Stimulated activated CD4-positive, alpha-beta T cell treated with anti-CD3 and anti-CD28 coated beads, Interleukin-2, amount 100 ng/mL, for 48 hours (primary cell): ENCODE measurements at places on chromosomes 6 and 20.

DNA sequence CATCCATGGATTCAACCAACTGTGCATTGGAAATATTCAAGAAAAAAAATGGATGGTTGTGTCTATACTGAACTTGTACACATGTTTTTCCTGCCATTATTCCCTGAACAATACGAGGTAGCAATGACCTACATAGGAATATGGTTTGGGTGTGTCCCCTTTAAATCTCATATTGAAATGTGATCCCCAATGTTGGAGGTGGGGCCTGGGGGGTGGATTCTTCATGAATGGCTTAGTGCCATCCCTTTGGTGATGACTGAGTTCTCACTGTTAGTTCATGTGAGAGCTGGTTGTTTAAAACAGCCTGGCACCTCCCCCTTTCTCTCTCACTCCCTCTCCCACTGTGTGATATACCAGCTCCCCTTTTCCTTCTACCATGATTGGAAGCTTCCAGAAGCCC lies 139.8 kb upstream of the BACH2 start:
- DNase-seq = no peak

- DNase-seq = no peak
These were observed 24.6 kb downstream of the DSTN start for GRCh38 chr20:17594443-17594842.

GRCh38 chr20:31425797-31426196 lies 14.6 kb upstream of the DEFB123 start:
- no peak for DNase-seq

DNA sequence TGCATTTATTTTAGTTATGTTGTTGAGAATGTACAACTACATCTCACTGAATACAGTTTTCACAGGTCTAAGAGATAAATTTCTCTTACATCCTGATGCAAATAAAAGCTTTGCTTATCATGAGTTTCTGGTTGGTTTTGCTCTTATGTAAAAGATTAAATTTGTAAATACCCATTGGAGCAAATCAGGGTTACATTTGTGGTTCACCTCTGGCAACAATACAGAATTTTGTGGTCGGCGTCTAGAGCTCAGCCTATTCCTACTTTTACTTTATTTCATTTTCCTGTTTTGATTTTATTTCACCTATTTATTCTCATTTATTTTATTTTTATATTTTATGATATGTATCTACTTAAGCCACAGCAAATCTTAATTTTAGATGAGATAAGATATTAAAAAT lies 271.9 kb upstream of the MARCKS start:
- DNase-seq = no peak

DNA sequence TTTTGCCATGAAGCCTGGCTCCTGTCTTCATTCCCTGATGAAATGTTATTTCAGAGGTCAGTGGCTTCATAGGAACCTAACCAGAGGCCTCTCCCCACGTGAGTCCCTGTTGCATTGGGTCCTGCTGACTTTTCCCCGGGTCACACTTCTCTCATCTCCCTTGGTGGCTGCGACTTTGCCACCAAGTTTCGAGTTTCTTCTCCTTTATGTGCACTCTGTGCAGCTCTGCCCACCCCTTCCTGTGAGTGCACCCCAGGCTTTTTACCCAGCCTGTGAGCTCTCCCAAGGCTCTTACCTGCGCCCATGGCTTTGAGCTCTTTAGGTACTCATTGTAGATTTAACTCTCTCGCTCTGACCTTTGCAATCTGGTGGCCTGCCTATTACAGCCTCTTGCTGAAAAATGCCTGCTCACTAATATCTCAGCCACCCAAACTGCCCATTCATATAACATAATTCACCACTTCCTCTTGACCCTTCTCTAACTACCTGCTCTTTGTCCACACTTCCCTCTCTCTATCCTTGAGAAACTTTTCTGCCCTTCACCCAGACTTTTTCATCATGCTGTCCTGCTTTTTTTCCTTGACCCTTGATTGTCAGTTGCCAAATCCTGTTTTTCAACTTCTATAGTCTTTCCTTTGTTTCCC lies 105.9 kb downstream of the SASH1 start:
- DNase-seq = no peak
